OCI-LY7 (cell line): ENCODE measurements at places on chromosomes 5 and 9.

DNA sequence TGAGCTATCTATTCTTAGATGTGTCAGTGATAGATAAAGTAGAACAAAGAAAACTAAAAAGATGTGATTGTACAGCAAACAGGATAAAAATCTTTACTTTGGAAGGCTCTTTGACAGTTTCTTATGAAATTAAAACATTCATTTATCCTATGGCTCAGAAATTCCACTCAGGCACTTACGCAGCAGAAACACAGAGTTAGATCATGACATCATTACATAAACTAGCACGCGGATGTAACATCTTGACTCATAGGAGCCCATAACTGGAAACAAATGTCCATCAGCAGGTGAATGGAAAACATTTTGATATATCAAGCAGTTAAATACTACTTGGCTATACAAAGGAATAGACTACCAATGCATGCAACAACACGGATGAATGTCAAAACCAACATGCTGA lies 45.3 kb downstream of the ICE1 start:
- DNase-seq, result no peak

DNA sequence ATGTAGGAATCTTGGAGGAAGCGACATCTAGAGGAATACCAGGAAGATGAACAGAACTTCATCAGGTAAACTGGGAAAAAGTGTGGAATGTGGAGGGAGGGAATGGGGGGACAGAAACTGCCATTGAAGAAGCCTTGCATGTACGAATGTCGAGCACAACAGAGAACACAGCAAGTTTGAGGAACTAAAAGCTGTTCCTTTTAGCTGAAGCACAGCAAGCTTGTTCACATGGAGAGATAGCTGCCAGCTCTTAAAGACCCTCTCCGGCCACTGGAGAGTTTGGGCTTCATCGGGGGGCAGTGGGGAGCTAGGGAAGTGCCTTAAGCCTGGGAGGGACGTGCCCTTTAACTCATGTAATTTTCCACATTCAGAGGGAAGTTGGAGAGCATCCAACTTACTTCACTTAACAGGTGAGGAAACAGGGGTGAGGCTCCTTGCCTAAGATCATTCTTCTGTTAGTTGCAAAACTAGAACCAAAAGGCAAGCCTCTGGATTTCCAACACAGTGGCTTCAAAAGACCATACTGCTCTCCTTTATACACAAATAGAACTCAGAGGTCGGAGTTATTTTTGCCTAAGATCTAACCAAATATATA lies 2.3 kb upstream of the CYFIP2 start:
- DNase-seq, result peak; percentile 34

GRCh38 chr9:70574151-70574837 lies 159.8 kb upstream of the KLF9 start:
- no peak for DNase-seq

GRCh38 chr9:90861826-90862740 lies 60.5 kb downstream of the SYK start:
- no peak for DNase-seq

GRCh38 chr9:84296146-84296843 lies 44.3 kb downstream of the SLC28A3 start:
- DNase-seq, result no peak

GRCh38 chr9:110531776-110532175 lies 47.8 kb downstream of the SVEP1 start:
- no peak for DNase-seq

DNA sequence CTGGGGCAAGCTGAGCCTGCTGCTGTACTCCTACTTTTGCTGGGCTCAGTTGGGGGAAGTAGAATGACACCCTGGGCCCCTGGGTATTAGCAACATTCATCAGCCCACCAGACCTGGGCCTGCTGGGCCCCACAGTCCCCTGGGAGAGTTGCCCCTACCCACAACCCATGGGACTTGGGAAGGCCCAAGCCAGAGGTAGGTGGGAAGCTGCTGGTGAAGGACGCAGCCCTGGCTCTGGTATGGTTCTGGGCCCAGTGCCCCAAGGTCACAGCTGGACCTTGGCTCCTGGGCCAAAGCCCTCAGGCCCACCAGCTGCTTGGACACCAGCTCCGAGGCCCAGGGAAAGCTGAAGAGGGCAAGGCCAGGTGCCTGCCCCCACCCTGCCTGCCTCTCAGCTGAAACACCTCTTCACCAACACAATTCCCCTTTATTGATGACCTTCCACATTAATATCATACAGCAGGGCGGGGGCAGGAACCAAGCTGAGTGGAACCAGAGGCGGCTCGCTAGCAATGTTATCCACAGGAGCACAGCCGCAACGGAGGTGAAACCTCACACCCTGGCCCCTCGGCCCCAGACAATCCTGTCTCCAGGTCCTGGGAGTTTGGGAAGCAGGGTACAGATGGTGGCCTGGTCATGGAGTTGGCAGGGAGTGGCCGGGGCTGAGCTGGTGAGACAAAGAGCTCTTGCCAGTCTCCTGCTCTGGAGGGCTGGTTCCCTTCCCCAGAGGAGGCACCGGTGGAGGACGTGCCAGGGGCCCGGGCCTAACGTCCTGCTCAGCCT lies 13.7 kb downstream of the DOLPP1 start:
- DNase-seq, result no peak

GRCh38 chr9:79584655-79584982 lies 12.9 kb downstream of the TLE4 start:
- no peak for DNase-seq

GRCh38 chr5:149598966-149599365 lies 17.7 kb downstream of the ARHGEF37 start:
- DNase-seq, result no peak

- peak; percentile 67 for DNase-seq
These were observed at the start of gene SEMA4D for GRCh38 chr9:89497978-89498851. Gene SEMA4D, minus strand, starts transcription at chr9:89498113. Its CDS starts 92,657 bp downstream, at chr9:89405456.

DNA sequence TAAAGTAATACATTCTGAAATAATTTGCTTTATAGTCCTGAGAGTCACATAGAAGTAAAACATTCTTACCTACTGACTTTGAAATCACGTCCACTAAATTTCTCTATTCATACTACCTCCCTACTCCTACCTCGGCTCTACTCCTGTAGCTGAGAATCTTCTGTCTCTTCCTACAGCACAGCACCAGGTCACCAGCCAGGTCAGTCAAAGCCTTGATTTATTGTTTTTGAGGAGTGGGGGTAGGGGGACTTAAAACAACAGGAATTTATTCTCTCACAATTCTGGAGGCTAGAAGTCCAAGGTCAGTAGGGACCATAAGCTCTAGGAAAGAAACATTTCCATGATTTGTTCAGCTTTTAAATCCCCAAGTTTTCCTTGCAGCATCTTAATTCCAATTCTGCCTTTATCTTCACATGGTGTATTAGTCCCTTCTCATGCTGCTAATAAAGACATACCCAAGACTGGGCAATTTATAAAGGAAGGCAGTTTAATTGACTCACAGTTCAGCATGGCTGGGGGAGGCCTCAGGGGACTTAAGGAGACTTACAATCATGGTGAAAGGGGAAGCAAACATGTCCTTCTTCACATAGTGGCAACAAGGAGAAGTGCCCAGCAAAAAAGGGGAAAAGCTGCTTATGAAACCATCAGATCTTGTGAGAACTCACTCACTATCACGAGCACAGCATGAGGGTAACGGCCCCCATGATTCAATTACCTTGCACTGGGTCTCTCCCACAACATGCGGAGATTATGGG lies 49.6 kb upstream of the CCNG1 start:
- no peak for DNase-seq

DNA sequence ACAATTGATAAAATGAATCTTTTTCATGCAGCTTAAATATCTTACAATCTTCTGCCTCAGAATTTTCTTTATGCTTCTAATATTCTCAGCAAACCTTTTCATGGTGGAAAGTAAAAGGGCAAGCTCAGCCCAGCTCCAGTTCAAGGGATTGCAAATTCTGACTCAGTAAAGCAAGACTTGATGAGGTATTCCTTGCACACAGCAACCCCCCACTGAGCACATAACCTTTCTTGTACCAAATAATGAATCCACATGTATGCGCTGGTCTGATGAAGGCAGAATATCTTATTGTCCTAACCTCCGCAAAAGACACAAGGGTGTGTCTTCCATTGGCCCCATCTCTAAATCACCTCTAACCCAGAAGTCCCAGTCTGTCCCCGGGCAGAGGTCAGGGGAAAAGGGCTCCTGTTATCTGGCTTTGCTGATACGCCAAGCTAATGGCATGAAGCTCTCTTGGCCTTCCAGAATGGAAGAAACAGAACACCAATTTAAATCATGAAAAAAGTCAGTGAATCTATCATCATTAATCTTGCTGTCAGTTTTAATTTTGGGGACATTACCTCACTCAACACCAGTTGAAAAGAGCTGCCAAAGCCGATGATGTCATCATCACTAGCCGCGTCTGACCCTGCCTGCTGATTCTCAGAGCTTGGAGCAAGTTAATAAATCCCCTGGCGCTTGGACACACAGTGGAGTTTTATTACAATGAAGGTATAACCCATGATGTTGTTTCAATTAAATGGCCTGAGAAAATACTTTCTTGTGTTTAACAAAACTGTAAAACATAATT lies 592.5 kb upstream of the CLINT1 start:
- DNase-seq, result no peak

GRCh38 chr5:143552680-143553079 lies 149.2 kb upstream of the NR3C1 start:
- DNase-seq, result no peak

- no peak for DNase-seq
These were observed 343.0 kb upstream of the SGCD start for GRCh38 chr5:155983954-155984353.

DNA sequence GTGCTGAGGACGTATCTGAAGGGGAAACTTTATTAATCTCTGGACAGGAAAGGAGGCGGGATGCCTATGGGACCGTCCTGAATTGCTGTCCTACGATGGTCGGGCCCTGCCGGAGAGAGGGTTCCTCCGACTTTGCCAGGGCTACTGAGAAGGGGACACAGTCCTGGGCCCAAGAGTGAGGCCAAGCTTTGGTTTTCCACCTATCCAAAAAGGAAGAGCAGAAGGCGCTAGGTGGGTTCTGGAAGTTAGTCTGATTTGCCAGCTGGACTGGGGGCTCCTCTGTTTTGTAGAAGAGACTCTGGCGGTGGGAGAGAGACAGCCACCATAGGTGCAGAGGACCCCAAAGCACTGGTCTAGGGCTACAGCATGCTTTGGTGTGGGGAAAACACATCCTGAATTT lies 243.8 kb upstream of the IRX4 start:
- no peak for DNase-seq

GRCh38 chr5:170571875-170572852 lies 68.3 kb downstream of the KCNIP1 start:
- no peak for DNase-seq
